ENCODE measurements at places on chromosomes 7 and 10.

- no peak for DNase-seq
Observed at GRCh38 chr10:123655751-123656150, 10.4 kb upstream of the GPR26 start.

DNA sequence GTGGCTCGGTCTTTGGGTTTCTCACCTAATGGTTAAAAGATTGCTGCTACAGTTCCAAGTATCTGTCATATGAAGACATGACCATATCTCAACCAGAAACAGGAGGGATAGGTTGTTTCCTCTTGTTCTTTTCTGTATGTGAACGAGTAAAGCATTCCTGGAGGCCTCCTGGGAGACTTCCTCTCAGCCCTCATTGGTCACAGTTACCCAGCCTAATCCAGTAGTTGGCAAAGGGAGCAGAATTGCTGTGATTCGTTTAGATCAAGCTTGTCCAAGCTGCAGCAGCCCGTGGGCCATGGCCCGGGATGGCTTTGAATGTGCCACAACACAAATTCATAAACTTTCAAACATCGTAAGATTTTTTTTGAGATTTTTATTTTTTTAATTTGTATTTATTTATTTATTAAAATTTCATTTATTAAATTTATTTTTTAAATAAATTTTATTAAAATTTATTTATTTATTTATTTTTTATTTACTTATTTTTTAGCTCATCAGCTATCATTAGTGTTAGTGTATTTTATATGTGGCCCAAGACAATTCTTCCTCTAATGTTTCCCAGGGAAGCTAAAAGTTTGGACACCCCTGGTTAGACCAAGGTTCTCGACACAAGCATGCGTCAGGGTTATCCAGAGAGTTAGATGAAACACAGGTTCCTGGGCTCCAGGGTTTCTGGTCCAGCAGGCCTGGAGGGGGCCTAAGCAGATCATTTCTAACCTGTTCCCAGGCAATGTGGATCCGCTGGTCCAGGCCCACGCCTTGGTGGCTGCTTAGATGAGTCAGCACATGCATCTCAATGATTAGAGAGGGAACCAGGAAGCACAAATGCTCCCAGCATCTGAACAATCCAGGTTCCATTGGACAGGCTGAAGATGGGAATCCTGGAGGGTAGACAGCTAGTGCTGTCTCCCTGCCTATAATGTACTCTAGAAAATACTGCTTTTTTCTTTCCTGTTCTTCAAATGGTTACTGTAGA is 25.6 kb downstream of the CDC123 start:
- DNase-seq: no peak

DNA sequence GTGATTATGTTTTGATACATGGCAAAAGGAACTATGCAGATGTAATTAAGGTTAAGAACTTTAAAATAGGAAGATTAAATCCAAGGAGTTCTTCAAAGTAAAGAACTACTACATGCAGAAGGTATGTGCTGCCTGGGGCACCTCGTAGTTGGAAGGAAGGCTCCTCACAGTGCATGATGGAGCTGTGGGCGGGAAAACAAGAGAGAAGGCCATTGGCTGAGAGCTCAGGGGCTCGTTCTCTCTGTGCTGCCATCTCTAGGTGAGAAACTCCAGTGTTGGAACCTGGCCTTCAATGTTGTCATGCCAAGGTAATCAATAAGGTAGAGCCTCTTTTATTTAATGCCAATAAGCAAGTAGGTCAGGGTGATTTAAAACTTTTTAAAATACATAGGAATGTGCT is 391.4 kb upstream of the ETV1 start:
- DNase-seq: no peak

GRCh38 chr10:5509236-5509635 is 9.9 kb upstream of the CALML5 start:
- DNase-seq: no peak
